ENCODE measurements at places on chromosomes 1 and 21.

GRCh38 chr21:9750341-9751086 lies 770.9 kb upstream of the TPTE start:
- DNase-seq: no peak

DNA sequence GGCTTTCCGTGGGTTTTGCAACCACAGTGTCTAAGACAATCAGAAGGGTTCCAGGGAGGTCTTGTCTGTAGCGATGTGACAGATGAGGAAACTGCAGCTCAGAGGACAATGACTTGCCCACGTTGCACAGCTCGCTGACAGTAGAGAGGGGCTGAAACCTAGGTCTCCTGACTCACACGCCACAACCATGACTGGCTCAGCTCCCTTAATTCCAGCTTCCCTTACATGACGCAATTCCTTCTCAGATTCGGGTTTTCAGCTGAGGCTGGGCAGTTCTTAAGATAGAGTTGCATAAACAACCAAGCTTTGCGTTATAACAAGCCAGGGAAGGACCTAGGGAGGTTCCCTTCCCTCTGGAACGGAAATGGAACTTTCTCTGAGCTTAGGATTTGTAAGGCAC lies 36.3 kb downstream of the DHCR24 start:
- DNase-seq: no peak

- no peak for DNase-seq
Measured at GRCh38 chr1:209527372-209527771, 56.1 kb upstream of the CAMK1G start.

- DNase-seq: no peak
Measured at GRCh38 chr1:226964611-226965486, 24.8 kb downstream of the COQ8A start.

DNA sequence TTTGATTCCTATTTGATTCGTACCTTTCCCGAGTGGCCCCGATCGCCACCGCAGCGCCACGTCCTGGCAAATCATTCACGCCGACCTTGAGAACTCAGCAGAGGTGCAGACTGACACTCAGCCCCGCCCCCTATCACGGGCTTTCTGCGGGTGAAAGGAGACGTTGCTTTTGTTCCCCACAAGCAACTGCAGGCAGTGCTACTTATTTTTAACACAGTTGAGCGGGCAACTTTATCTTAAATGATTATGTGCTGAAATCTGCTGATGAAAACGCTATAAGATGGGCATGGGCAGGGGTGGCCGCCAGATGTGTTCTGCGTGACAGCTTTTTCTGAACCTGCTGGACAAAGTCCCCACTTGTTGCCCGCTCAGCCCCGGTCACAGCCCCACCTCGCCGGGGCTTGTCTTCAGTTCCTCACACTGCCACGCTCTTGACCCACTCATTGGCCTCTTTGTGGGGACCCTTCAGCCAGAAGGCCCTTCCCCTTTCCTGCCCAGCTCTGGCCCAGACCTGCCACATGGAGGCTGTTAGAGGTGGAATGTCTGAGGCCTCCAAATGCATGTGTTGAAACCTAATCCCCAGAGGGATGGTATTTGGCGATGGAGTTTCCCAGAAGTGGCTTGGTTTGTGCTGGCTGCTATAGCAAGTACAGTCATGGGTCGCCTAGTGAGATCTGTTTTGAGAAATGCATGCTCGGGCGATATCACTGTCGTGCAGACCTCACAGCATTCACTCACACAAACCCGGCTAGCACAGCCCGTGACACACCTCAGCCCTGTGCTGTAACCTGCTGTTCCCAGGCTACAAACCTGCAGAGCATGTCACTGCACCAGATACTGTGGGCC lies 15.7 kb upstream of the PDXK start:
- DNase-seq: no peak

DNA sequence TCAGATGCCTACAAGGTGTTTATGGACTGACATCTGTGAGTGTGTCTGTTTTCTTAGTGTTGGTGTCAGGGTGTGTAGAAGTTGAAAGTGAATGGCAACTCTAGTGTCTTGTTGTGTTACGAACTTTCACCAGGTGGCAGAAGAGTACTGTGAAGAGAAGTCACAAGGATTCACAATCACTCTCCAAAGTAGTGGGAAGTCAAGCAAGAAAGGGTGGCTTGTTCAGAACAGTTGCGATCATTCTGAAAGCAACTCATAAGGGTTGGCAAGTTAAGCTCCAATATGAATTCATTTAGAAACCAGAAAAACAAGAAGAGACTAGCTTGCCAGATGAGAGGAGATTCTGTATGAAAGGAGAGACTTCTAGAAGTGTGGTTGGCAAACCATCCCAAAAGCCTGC lies 86.1 kb downstream of the FASLG start:
- DNase-seq: no peak
